Stimulated activated CD8-positive, alpha-beta memory T cell treated with anti-CD3 and anti-CD28 coated beads, Interleukin-15, amount 100 ng/mL, for 1 hour (primary cell): ENCODE measurements at places on chromosomes 7 and 10.

DNA sequence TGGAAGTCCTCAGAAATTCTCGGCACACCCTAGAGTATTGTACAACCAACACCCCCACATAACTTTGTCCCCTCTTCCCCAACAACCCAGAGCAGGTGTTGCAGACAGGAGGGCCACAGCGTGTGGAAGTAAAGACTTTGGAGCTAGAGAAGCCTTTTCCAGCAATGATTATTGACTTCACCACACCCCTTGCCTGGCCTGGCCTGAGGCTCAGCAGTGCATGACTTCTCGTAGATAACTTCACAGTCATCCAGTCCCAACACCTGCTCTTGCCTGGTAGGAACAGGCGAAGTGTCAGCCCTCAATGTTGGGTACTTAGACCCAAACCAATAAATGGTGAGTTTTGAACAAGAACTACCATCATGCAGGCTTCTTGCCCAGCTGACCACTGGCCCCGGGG lies 36.7 kb downstream of the GOT1 start:
- no peak for DNase-seq

- no peak for DNase-seq
Measured at GRCh38 chr7:25196132-25196896, 32.0 kb downstream of the NPVF start.

- no peak for DNase-seq
Measured at GRCh38 chr10:13322615-13323148, 22.8 kb upstream of the PHYH start.

DNA sequence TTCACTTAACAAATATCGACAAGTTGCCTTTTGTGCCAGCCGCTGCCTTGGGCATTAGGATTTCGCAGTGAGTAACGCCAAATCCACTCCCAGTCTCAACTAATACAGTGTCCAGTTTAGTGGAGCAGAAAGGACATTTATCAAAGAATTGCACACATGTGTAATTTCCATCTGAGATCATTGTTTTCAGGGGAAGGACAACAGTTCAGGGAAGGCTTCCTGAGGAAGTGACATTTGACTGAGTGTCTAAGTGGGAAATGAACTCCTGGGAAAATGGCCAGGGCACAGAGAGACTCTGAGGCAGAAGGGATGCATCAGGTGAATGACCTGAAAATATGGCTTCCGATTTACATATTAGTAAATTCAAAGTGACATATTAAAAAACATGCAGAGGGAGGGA lies 89.4 kb downstream of the ITGA8 start:
- no peak for DNase-seq

DNA sequence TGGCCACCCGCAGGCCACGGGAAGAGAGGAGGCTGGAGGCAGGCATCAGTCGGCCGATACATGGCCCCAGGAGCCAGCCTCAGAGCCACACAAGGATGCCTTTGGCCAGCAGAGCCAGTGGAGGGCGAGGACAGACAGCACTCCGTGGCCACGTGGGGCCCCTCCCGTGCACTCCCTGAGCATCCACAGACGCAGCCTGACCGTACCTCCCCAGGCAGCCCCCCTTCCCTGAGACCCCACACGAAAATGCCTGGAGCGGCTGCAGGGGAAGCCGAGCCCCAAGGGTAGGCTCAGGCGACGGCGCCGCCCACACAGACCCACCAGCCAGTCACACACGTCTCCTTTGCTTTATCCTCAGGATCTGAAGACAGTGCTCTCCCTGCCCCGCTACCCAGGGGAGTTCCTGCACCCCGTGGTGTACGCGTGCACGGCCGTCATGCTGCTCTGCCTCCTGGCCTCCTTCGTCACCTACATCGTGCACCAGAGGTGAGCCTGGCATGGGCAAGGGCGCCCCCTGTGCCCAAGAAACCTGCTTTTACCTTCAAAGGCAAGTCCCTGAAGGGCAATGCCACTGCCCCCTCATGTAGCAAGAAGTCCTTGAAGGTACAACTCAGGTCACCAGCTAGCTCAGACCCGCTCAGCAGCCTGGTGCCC lies 9.0 kb downstream of the ADGRA1 start:
- no peak for DNase-seq

DNA sequence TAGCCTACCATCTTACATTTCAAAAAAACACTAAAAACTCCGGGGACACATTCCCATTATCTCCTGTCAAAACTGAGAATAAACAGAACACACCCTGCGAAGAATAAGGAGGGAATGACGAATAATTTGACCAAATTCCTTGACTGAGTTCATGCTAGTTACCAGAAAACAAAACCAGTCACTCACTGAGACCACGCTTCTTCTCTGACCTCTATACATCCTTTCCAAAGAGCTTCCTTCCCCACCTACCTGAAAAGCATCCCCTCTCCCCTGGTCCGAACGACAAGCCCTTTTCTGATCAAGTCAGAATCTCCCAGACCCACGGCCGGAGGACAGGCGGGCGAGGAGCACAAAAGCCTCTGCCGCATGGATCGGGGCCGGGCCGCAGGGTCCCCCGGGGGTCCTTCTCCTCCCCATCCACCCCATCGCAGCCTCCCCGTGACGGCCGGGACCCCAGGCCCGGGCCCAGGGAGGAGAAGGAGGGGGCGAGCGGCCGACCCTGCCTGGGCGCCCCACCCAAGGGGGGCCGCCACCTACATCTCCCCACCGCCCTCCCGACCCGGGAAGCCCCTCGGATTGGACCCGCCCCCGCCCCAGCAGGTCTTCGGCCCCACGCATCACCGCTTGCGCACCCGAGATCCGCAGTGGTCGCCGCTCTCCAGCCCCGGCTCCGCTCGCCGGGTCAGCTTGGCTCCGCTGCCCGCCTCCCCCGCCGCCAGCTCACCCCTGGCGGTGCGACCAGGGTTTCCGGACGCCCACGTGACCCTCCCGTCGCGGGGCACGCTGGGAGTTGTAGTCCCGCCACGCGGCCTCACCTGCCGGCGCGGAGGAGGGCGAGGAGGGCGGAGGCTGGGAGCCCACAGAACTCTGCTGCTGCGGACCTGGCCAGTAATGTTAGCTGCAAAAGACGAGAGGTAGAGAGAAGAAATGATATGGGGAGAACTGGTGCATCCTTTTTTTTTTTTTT lies at the start of gene SLC37A3:
Gene SLC37A3 (minus strand): TSS at position 747 of the 967 bp plus-strand sequence. CDS start 16,004 bp downstream, outside the sequence.
- peak; percentile 72 for DNase-seq

- DNase-seq, result no peak
Measured at GRCh38 chr7:44057181-44057848, 8.1 kb downstream of the PGAM2 start.

- DNase-seq, result no peak
Measured at GRCh38 chr10:44572146-44572545, 187.2 kb upstream of the CXCL12 start.

- DNase-seq, result no peak
Measured at GRCh38 chr7:141610671-141611070, 59.5 kb downstream of the AGK start.

- no peak for DNase-seq
Measured at GRCh38 chr10:111458256-111458655, 381.4 kb downstream of the ADRA2A start.

GRCh38 chr7:84040355-84040754 lies 154.2 kb downstream of the SEMA3A start:
- DNase-seq, result no peak

- no peak for DNase-seq
Measured at GRCh38 chr7:75985518-75986146, 8.8 kb downstream of the TMEM120A start.

DNA sequence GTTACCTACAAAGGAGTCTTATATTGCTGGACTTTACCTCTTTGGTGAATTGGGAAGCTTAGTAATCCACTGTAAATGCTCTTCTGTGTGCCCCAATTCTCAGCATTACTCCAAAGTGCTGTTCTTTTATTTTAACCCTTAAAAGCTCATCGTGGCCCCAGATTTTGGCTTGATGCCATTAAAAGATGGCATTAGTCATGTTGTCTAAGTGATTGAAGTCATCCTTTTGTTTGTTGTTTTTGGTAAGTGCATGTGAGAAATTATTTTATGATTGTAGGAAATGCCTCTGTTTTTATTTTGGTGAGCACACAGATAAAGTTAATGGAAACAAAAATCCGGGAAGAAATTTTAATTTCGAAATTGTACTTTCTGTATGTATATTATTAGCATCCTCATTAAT lies 82.5 kb upstream of the GATA3 start:
- no peak for DNase-seq

DNA sequence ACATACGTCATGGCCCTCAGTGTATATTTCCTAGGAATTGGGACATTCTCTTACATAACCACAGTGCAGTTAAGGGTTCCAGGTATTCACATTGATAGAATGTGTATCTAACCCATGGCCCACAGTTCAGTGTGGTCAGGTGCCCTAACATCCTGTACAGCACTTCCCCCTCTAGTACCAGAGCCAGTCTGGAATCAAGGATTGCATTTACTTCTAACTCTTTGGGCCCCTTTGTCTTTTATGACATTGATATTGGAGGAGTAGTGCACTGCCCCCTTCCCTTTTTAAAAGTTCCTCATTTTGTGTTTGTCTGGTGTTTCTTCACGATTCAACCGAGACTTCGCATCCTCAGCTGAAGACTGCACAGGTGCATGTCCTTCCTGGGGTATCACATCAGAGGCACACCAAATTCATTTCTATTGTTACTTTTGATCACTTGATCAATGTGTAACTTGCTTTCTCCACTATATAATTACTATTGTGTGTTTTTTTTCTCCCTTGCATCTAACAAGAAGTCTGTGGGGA lies 22.4 kb upstream of the NPFFR1 start:
- no peak for DNase-seq

DNA sequence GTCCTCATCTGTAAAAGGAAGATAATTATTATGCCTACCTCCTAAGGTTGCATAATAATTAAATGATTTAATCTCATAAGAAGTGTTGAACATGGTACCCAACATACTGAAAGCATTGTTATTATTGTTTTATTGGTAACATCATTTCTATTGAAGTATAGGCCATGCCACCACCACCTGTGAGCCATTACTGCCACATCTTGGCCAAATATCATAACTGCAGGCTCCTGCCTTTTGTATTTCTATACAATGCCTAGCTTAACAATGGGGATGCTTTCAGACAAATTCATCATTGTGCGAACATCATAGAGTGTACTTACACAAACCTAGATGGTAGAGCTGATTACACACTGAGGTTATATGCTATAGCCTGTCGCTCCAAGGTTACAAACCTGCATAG lies 61.1 kb upstream of the NPSR1 start:
- DNase-seq, result no peak
